NCI-H187 treated with DMSO at 0.1 percent for 48 hours (cell line): ENCODE measurements at places on chromosomes 3 and 15.

DNA sequence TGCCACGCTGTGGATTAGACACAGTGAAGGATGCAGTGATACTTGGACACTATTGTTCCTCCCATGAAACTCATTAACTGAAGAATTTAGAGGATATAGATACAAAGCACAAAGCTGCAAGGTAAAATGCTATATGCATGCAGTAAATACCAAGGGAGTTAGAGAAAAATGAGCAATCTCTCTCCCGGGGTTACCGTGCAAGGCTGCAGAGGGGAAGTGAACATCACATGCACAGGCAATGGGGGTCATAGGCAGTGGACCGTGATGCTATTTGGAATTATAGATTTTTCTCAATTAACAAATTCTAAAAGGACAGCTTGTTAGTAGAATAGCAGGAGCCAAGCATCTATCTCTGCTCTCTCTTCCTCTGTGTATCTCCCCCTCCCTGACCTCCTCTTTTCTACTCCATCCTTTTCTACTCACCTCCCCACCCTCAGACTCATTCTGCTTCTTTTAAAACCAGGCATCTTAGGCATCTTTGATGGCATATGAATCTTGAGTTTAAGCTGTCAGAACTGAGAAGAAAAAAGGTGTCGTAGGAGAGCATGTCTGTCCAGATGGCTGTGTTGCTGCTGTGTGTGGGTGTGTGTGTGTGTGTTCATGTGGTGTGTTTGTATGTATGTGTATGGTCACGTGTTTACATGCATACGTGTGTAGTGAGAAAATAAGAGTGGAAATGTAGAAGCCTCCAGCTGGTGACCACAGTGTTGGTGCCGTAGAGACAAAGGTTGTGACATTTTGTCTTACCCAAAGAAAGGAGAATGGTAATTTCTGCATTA is 339.0 kb downstream of the EPHB1 start:
- DNase-seq = no peak

GRCh38 chr3:70177881-70178645 is 134.4 kb downstream of the MDFIC2 start:
- DNase-seq = no peak

DNA sequence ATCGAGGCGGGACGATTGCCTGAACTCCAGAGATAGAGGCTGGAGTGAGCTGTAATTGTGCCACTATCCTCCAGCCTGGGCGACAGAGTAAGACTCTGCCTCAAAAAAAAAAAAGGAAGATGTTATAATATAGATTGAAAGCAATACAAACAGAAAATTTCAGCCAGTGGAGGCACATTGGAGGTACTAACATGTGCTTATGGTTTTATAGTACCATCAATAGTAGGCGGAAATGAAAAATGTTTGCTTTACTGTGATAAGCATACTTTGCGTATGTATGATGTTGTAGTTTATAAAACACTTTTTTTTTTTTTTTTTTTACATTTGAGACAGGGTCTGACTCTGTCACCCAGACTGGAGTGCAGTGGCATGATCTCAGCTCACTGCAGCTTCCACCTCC is 8.8 kb downstream of the RAD54L2 start:
- DNase-seq = no peak

DNA sequence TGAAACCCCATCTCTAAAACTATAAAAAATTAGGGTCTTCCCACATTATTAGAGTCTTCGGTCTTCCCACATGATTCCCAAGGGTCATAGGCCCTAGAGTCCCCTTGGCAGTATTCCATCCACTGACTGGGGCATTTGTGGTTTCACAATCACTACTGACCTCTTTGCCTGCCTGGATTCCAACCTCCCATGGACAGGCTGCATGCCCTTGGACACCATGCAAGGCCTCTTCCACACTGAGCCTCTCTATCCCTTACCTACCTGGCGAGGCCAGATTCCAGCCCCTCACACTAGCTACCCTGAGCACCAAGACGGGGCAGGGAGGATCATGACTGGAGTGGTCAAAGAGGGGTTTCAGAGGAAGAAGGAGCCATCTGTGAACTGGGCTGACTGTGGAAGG is 64.4 kb downstream of the SRGAP3 start:
- no peak for DNase-seq

GRCh38 chr3:127702151-127702578 is 29.4 kb downstream of the ABTB1 start:
- no peak for DNase-seq

DNA sequence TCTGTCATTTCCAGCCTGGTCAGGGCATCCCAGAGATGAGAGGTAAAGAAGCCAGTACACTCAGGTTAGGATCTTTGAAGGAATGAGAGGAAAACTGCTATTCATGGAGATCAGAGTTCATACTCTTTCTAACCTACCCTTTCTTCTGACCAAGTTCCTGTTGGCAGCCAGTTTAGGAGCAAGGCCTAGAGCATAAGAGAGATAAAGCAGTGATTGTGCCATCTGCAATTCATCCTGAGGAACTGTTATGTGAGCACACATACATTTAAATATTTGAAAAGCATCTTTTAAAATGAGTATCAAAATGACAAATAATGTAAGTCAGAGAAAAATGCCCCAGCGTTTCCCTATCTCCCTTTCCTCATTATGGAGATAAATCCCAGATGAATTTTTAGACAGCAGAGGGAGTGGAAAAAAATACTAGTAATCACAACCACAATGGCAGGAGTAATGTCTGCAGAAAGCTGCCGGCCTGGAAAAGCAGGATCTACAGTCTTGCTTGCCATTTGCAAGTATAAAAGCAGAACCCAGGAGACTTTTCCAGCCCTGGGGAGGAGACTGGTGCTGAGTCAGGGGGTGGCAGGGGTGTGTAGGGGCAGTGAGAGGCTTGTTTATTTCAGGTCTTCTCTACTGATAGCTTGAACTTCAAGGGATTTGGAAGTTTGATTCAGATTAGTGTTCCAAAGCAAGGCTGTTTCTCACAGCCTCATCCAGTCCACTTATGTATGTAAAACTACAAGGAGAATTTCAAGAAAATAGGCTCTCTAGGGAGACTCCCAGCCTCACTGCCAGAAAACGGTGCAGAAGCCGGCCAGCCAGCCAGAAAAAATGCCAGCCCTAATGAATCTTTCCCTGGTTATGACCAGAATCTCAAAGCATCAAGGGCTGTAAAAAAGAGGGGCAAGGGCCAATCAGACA is 1052.4 kb downstream of the TUSC7 start:
- no peak for DNase-seq

DNA sequence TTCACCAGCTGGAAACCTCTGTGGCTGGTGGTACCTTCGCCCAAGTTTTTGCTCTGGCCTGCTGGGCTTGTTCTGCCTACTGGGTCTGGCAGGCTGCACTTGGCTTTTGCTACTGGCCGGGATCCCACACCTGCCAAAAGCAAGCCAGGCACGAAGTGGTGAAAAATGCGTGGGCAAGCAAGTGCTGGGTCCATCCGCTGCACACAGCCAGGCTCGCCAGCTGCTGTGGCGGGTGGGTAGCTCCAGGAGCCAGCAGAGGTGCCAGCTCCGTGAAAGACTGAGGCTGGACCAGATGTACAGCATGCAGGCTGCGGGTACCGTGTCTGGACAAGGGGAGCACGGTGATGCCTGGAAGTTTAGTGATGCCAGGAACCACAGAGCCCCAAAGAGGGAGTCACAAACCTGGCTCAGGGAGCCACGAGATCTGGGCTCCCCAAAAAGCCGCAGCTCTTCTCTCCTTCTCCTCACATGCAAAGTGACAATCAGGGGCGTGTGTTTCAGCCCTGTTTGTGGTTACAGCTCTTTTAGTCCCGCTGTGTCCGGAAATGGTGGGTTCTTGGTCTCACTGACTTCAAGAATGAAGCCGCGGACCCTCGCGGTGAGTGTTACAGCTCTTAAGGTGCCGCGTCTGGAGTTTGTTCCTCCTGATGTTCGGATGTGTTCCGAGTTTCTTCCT is 1455.6 kb upstream of the GBE1 start:
- DNase-seq = no peak

DNA sequence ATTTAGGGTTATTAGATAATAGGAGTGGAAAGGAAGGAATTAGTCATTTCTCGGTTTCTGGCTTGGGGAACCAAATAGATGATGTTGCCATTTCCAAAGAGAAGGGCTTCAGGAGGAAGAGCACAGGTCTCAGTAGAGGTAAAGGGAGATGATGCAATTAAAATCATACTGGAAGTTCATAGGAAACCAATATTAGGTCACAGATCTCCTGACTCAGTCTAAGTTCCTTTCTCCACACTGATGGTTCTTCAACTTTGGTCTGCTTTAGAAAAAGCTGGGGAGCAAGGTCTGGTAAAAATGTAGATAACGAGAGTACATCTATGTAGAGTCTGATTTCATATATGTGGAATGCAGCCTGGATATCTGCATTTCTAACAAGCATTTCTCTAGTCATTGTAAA is 130.9 kb downstream of the POLQ start:
- DNase-seq = no peak
